GM06990 (cell line): ENCODE measurements at places on chromosomes 7 and 10.

- no peak for DNase-seq
Observed at GRCh38 chr7:49762666-49763065, 10.8 kb upstream of the VWC2 start.

DNA sequence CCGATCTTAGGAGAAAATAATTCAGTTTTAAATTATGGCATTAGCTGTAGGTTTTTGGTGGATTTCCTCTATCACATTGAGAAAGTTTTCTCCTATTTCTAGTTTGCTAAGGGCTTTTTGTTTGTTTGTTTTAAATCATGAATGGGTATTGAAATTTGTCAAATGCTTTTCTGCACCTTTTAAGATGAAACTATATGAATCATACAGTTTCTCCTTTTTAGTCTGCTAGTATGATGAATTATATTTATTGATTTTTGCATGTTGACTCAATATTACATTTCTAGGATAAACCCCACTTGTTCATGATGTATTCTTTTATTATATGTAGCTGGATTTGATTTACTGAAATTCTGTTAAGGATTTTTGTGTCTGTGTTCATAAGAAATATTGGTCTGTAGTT lies 70.3 kb upstream of the PIP4K2A start:
- no peak for DNase-seq

DNA sequence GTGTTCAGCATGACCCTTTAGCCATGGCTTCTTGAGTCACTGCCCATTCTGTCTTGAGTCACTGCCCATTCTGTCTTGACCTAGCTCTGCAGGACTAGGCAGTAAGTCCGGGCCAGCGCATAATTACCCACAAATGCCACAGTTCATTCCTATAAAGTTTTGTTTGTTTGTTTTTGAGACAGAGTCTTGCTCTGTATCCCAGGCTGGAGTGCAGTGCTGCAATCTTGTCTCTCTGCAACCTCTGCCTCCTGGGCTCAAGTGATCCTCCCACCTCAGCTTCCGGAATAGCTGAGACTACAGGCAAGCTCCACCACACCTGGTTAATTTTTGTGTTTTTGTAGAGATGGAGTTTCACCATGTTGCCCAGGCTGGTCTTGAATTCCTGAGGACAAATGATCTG lies 32.7 kb upstream of the TARP start:
- DNase-seq: no peak

DNA sequence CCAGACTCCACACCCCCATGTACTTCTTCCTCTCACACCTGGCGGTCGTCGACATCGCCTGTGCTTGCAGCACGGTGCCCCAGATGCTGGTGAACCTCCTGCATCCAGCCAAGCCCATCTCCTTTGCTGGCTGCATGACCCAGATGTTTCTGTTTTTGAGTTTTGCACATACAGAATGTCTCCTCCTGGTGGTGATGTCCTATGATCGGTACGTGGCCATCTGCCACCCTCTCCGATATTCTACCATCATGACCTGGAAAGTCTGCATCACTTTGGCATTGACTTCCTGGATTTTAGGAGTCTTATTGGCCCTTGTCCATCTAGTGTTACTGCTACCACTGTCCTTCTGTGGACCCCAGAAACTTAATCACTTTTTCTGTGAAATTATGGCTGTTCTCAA lies 4.8 kb downstream of the OR2A25 start:
- no peak for DNase-seq

- DNase-seq: no peak
Observed at GRCh38 chr10:92541583-92541982, 32.3 kb downstream of the IDE start.

DNA sequence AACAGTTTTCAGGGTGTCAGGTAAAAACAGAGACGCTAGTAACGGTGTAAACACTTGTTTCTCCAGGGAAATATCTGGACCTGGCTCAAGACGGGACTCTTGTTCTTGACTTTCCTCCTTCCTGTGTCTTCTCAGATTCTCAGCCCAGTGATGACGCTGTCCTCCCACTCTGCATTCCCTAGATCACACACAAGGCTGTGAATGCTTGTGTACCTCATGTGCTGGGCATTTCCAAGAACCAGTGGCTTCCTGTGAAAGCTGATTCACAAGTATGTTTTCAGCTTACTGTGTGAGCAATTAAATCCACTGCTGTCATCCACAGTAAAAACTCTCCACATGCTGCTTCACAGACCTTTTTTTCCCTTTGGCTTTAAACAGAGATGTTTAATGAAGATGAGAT lies 193.8 kb upstream of the DPP6 start:
- no peak for DNase-seq

DNA sequence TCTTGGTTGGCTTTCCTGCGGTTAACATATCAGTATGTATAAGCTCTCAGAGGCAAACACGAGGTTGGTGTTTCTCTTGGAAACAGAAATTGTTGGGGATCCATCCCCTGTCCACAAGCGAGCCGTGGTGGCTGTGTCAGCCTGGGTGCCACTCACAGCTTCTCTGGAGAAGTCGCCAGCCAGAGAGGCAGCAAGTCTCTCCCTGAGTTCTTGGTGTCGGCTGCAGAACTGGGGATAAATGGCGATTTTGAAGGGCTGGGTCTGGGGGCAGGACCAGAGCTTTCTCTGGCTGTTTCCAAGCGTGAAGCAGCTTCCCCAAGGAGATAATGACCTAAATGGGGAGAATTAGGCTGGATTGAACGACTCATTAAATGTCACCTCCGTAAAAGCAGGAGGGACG lies 335.3 kb downstream of the GLRX3 start:
- no peak for DNase-seq

- DNase-seq: no peak
Observed at GRCh38 chr10:78817361-78817760, 251.4 kb upstream of the ZMIZ1 start.

DNA sequence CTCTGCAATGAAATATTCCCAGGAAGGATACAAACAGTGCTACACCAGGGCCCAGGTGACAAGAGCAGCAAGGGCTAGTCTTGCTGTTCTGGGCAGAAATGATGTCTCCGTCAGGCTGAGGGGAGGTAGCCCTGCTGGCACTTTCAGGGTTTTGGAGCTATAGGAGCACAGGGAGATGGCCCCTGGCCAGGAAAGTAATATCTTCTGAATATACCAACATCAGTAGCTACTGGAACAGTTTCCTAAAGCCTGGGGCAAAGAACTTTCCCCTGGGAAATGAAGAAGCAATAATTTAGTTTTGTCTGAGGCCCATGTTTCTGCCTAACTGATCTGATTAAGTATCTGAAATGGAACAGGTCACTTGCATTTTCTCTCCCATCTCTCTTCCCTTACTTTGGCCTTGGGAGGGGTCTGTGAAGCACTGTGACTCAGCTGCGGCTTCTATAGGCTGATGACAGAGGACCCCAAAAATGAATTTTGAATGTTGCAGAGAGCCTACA lies 489.1 kb upstream of the PODXL start:
- DNase-seq: no peak

DNA sequence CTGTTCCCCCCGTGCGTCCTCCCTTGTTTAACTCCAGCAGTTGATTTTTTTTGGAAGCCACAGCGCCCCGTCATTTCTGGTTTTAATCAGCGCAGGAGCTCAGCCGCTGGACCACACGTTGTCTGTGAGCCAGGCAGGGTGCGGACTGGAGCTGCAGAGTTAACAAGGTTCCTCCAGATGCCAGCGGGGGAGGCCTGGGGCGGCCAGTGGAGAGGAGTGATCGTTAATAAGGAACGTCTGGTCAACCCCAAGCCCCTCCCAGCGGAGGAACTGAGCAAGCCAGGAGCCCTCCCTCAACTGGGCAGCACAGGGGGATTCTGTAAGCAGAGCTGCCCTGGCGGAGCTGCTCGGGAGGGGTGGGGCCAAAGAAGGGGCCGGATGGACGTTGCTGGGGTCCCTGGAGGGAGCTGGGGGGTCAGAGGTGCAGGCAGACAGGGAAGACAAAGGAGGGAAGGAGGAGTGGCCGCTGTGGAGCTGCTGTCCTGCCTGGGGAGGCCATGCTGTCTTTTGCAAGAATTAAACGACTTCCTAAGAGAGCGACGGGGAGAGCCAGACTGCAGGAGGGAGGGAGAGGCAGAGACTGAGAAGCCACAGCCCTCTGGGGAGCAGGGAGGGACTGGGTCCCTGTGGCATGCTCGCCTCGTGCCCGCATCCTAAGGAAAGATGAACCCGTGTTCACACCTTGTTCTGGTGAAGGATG lies 537.1 kb upstream of the FOXK1 start:
- no peak for DNase-seq

DNA sequence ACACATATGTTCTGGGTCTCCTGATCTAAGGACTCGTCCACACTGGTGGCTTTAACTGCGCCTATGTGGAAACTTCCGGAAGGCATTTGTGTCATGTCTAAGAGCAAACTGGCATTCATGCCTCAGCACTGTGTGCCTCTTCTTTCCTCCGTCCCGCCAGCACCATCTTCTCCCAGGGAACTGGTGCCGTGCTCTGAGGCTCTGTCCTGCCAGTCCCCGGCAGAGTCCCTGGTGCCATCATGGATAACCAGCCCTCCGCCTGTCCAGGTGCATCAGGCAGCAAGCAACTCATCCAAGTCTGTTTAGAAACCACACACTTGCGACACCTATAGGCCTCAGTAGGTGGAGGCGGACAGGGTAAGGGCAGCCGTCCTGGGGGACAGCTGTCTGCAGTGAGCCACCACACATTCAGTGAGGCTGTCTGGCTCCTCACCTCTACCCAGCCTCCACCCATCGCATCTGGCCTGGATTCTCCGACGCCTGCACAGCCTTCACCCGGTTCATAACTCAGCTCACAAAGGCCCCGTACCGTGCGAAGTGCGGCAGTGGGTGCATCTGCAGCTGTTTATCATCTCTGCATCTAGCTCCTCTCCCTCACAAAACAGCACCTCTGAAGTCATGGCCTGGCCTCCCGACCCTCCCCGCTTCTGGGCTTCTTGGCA lies 162.7 kb downstream of the DIP2C start:
- no peak for DNase-seq
